ENCODE measurements at places on chromosomes 3 and 15.
A peak's percentile ranks its signal among the peaks of the same experiment; 100 is the strongest.

GRCh38 chr3:98732286-98733052, 30.7 kb upstream of the ST3GAL6 start:
- DNase-seq, result no peak

DNA sequence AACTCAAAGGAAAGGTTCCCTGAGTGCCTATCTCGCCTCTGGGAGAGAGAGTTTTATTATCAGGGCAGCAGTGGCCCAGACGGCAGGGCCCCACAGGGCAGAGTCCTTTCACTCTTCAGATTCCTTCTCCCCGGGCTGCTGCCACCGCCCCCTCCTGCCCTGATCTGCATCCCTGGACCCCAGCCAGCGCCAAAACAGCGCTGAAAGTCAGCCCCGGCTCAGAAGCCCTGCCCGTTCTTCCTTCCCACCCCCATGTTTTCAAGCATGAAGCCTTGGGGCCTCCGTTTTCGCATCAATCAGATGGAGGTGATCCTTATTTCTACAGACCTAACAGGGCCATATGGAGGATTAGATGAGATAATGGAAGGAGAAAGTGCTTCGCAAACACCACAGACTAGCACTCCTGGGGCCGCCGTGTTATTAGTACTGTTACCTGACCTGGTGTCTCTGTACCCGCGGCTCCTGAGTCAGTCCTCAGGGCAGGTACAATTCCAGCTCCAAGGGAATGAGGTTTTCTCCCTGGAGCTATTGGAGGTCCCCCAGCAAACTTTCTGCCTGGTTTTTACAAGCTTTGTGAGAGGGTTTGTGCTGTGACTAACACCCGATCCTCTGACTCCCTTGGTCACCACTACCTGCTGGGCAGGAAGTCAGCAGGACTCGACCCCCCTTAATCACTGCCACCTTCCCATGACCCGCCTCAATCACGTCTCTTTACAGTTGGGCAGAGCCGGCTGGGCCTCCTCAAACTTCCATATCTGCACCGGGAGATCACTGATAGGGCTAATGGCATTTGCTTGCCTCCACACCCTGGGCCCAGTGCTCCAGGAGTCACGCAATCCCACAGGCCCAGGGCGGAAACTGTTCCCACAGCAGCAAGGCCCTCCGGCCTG, 39.5 kb upstream of the TSEN2 start:
- no peak for DNase-seq

DNA sequence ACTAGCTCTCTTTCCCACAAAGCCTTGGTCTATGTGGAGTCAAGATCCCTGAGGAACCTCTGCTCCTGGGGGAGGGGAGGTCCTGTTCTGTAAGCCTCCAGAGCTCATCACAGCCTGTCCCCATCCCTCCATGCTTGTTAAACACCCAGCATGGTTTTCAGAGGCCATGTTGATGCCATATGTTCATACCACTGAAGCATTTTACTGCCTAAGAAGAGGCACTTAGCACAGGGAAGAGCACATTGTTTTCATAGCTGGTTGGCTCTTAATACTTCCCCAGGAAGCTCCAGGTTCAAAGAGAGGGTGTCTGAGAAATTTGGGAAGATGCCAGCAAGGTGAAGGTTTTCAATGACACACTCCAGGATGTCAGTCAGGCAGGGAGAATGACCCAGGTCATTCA, 25.6 kb downstream of the CPNE4 start:
- no peak for DNase-seq

- DNase-seq, result no peak
Measured at GRCh38 chr15:29424118-29424517, 154.5 kb upstream of the NSMCE3 start.

GRCh38 chr3:142278451-142278850, 53.1 kb upstream of the GK5 start:
- DNase-seq, result no peak

DNA sequence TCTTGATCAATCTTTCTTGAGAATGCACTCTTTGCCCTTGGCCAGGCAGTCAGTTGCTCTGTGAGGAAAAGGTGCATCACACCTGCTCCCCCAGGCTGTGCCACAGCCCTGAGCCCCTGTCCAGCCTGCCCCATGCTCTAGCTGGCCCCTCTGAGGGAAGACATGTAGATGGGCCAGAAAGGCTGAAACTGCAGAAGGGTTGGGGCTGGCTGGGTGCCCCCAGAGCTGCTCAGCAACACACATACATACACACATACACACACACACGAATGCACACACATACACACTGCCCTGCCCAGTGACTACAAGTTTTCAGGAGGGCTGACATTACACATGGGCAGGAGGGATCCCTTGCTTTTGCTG, 16.4 kb downstream of the TBC1D21 start:
- no peak for DNase-seq

DNA sequence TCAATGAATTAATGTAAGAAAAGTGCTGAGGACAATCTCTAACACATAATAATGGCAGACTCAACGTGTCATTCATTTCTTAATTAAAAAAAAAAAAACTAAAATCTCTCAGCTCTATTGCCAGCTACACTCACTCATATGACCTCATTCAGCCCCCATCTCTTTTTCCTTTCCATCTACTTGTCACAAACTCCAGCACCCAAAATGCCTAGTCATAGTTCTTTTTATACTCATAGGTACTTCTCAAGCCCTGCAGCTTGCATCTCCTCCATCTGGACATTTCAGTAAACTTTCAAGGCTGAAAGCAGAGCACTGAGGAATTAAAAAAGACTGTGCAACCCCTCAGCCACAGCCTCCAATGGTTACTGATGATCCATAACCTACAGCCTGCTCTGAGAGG, 109.8 kb downstream of the PLCH1 start:
- no peak for DNase-seq

DNA sequence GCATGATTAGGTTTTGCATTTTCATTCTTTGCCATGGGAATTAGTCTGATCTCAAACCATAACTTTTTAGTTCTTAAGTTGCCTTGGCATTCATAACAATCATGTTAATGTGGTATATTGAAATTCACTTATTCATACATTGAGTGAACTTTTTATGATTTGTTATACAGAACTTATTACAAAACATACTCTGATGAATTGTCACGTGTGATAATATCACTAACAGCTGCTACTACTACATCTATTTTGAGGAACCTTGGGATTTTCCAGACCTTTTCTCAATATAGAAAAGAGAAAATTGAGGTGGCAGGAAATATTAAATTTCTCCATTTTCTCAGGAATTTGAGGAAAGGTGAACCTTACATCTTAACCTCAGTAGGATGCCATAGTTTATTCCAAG, 9.2 kb downstream of the LXN start:
- no peak for DNase-seq

DNA sequence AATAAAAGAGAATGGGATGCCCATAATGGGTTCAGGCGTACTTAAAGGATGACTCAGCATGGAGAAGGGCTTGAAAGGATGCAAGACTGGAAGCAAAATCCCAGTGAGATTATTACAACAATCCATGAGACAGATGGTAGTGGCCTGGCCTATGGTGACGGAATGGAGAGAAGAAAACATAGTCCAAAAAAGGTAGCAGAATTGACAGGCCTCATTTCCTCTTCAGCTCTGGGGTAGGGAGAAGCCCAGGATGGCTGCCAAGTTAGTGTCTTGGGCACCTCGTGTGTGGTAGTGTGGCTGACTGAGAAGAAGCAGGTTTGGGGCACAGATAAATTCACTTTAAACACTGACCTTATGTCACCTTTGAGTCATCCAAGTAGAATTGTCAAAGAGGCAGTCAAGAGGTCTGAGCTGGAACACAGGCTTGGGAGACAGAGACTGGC, 18.1 kb downstream of the MB21D2 start:
- no peak for DNase-seq

DNA sequence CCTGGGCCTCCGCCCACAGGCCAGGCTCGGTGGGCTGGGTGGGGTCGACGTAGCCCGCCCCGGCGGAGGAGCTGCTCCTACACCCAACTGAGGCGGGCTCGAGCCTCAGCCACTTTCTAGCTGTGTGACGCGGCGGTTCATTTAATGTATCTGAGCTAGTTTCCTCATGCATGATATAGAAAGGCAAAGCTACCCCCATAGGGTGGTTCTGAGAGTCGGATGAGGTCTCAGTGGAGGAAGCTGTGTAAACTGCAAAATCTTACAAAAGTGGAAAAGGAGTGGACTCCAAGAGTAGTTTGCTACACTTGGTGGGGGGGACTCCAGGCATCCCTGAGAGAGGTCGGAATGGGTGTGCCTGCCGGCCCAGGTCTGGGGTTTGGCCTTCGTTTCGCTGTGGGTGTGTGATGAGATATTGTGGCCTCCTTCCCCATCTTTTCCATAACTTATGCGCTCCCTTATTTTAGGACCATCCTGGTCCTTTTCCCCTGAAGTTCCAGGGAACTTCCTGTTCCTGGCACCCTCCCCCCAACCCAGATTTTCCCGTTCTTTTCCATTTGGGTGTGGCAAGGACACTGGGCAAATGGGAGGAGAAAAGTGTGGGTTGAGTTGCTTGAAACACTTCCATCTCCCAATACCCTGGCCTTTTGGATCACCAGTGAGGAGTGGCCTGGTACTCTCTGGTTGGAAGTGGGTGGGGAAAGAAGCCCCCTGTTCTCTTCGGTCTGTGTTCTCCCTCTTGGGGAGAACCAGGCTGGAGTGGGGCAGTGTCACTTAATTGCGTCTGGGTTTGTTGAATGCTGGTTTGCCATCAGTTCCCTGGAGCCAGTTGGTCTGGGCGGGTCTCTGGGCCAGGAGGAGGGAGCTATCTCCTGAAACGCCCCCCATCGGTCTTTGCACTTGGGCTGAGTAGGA, 1.1 kb downstream of the PDIA5 start:
- DNase-seq, result no peak

GRCh38 chr3:170584585-170585007, 1.3 kb downstream of the SLC7A14 start:
- no peak for DNase-seq

DNA sequence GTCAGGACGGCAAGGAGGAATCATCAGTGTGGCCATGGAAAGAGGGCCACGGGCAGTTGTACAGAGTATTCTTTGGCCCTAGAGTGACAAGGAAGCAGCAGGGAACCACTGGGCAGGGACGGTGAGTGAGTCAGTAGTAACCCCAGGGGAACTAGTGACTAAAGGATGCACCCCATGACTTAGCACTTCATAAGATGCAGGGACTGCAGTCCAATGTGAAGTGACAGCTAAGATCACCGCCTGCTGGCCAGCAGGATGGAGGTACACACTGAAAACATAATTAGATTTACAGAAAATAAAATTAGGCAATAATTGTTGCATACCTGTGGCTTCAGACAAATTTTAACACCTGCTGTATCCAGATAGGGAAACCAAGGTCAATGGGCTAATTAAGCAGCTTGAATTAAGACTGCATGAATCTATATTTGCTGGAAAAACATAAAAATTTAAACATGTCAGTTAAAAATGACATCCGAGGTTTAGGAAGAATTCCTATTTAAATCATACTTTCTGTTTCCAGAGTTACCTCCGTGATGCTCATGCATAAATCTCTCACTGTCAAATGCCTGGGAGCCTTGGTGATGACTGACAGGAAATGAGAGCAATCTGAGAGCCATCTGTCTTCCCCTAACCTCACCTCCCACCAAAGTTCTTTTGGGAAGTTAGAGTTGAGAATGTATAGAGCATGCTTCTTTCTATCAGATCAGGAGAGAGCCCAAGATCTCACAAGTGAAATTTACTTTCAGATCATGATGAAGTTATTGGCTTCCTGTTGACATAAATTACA, 56.5 kb downstream of the DCLK3 start:
- DNase-seq, result no peak

DNA sequence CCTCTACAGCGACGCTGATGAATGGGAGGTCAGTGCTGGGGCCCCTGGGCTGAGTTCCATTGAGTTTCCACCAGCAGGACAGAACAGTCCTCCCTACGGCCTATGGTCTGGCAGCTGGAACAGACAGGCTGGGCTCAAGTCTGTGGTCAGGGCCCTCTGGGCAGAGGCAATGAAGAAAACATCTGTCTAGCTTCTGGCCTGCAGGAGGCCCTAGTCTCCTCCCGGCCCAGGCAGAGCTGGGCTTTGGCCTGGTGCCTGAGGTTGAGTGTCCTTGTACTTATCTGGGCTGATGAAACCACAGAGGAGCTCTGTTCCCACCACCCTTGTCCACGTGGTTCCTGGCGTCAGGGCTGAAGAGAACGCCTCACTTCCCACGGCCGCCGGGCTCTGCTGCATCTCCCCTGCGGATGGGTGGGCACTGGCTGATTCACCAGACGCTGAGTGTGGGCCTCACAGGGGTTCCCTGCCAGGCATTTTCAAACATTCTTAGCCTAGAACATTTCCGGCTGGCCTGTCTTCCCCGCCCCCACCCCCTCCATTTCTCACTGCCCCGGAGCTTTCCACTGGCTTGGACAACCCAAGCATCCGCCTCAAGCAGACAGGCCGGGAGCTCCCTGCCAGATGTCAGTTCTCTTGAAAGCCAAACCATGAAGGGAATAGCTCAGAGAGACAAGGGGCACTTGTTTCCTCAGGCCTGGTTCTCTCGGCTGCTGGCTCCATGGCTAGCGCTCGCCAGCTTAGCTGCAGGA, 20.3 kb downstream of the PPCDC start:
- DNase-seq, result no peak

GRCh38 chr3:113205481-113205880, 5.9 kb upstream of the BOC start:
- DNase-seq, result no peak

DNA sequence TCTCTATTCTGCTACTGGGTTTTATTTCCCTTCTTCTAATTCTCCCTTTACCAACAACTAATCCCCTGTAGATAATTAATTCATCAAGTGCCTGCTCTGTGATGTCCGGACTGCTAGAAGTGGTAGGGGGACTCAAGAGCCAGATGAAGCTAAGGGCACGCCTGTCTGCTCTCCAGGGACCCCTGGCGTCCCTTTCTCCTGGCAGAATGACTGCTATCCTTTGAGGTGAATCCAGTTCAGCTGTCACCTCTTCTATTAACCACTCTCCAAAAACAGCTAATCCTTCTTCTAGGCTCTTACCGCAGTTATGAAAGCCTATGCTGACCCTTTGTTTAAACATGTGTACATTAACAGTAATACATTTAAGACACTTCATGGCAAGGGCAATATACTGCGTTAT, 1.4 kb upstream of the CHRNA7 start:
- DNase-seq, result no peak

- DNase-seq, result no peak
Measured at GRCh38 chr3:28745436-28745835, 396.8 kb upstream of the AZI2 start.

GRCh38 chr15:91496754-91497691, 356.5 kb upstream of the SLCO3A1 start:
- no peak for DNase-seq

DNA sequence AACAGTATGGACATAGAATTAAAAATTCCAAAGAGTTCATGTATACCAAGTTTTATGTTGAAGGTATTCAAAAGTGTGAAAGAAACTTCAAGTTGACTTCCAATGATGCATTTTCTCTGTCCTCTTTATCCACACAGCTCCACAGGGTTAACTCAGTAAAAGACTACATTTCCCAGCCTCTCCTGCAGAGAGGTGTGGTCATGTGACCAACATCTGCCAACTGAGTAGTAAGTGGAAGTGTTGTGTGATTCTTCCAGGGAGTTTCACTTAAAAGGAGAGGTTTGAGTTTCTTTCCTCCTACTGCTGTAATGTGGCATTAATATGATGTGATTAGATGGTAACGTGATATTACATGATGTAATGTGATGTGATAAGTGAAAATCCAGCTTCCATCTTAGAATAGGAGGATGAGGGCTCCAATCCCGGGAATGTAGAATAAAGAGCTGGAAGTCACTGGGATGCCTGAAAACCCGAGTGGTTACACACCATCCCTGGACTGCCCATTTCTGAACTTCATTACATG, 280.6 kb downstream of the ARRDC4 start:
- DNase-seq, result no peak

GRCh38 chr3:49158103-49158709, 7.9 kb downstream of the CCDC71 start:
- DNase-seq, result peak; percentile 59

Data from activated effector memory CD4-positive, alpha-beta T cell treated with Interleukin-2 at 50 U/mL for 16 hours (primary cell).